ENCODE measurements at places on chromosomes 1 and 21.

DNA sequence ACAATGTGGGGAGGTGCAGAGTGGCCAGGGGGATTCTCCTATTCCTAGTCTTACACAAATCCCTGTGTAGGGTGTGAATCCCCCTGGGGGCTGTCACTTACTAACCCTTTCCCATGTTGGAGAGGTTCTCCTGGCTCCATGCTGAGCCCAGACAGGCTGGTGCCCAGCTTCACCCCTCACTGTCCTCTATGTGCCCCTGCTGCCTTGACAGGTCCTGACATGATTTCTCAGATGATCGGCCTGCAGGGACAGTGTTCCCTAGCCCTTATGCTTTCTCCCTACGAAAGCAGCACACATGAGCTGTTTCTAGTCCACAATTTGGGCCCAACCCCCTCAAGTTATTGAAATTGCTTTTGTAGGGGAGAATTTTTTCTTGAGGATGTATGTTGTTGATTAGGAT, 68.9 kb upstream of the FAM78B start:
- no peak for DNase-seq

- DNase-seq: no peak
Measured at GRCh38 chr21:16476056-16476825, 746.5 kb downstream of the USP25 start.

GRCh38 chr1:998745-998994, 1.2 kb downstream of the HES4 start:
- no peak for DNase-seq

DNA sequence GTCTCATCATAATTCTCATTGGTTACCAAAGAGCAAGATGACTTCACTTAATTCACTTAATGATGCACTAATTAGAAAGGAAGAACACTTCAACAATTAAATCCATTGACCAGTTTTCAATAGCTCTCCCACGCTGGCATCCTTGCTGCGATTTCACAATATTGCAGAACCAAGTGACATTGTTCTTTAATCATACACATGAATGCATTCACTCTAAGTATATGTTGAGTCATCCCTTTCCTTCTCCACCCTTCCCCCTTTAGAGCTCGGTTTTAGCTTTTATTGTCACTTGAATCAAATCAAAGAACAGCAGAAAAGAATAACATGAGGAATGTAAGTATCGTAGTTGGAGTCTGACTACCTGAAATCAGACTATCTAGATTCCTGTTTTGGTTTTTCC, 233.6 kb upstream of the FMN2 start:
- no peak for DNase-seq

DNA sequence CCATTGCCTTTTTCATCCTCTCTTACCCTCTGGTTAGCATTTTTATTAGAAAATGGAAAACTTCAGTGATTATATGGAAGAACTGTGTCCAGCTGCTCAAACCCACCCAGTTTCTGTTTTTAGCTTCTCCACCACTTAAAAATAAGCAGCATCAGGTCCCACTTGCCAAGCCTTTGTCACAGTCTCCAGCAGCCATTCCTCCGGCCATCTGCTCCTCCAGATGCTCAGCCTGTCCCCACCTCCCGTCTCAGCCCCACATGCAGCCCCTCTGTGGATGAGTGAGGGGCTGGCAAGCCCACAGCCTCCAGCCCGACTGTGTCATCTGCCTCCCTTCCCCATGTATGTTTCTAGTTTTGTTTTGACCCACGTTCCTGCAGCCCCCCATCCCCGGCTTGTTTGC, 289.7 kb downstream of the HHAT start:
- DNase-seq: no peak

DNA sequence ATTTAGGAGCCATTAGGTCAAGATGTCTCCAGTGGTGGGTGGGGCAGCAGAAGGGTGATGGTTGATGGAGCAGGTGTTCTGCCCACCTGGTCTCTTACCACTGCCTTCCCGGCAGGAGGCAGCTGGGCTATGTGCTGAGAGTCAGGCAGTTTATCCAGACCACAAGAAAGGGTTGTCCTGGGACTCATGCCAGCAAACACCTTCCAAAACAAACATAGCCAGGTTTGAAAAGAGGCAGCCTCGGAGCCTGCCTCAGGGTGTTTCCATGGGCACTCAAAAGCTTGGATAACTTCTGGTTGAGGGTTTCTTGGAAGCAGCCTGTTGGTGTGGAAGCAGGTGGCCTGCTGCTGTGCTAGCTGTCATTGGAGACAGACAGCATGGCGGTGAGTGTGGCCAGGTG, 187.2 kb downstream of the PCP4 start:
- no peak for DNase-seq

- DNase-seq: no peak
Measured at GRCh38 chr1:240190881-240191401, 99.3 kb downstream of the FMN2 start.

GRCh38 chr1:199303035-199303434, 664.2 kb downstream of the PTPRC start:
- DNase-seq: no peak

- DNase-seq: no peak
Measured at GRCh38 chr1:213989002-213989855, 1.5 kb downstream of the PROX1 start.

- DNase-seq: no peak
Measured at GRCh38 chr1:205918955-205919746, 24.1 kb downstream of the SLC26A9 start.

Data from cortex of kidney (tissue), 1 donor.